ENCODE measurements at places on chromosomes 13 and 19.

- DNase-seq = no peak
Observed at GRCh38 chr19:54063350-54064116, at the start of gene VSTM1. Gene VSTM1 (minus strand): TSS chr19:54063897. CDS start chr19:54063777, 120 bp downstream.

GRCh38 chr19:32219881-32220472 is 125.4 kb upstream of the ZNF507 start:
- DNase-seq = no peak

GRCh38 chr13:83136660-83137059 is 745.6 kb downstream of the SLITRK1 start:
- DNase-seq = no peak

DNA sequence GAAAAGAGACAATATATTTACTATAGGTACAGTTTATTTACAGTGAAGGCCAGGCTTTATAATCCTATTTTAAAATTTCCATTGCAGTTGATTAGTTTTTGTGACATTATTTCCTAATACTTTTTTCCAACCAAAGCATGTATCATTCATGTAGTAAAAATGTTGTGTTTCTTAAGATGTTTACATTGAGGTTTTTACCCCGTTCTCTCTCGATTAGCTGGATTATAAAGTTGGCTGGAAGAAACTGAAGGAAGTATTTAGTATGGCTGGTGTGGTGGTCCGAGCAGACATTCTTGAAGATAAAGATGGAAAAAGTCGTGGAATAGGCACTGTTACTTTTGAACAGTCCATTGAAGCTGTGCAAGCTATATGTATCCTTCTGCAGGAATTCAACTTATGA is 21.2 kb downstream of the HNRNPM start:
- no peak for DNase-seq

- DNase-seq = no peak
Observed at GRCh38 chr13:92412481-92412880, 814.1 kb upstream of the GPC6 start.

DNA sequence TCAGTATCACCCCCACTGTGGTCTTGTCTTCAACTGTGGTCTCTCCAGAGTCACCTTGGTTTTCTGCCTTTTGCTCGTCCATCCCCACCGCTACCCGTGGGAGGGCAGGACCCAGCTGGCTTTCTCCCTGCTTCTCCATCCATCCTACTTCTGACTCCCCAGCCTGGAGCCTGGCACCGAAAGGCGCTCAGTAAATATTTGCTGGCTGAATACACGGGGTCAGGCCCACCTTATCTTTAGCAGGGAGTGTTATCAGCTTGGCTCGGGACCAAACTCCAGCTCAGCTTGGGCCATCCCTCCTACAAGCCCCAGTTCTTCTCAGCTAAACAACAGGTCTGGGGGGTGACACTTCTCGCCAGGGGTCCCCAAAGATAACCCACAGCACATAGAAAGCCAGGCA is 62.0 kb upstream of the KLF2 start:
- no peak for DNase-seq

GRCh38 chr13:85287528-85287927 is 511.7 kb downstream of the SLITRK6 start:
- DNase-seq = no peak

DNA sequence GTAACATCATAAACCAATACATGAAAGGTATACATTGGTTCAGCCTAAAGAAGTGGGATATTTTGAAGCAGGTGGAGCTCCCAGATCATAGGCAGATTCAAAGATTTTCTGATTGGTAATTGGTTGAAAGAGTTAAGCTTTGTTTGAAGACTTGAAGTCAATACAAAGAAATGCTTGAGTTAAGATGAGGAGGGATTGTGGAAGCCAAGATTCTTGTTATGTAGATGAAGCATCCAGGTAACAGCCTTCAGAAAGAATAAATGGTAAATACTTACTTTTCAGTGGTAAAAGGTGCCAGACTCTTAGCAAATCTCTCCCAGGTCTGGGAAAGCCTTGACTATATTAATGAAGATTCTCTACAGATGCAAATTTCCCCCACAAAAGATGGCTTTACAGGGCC is 49.3 kb upstream of the FAM216B start:
- DNase-seq = no peak

- DNase-seq = no peak
Observed at GRCh38 chr19:18172331-18173053, 1.1 kb upstream of the IFI30 start.

DNA sequence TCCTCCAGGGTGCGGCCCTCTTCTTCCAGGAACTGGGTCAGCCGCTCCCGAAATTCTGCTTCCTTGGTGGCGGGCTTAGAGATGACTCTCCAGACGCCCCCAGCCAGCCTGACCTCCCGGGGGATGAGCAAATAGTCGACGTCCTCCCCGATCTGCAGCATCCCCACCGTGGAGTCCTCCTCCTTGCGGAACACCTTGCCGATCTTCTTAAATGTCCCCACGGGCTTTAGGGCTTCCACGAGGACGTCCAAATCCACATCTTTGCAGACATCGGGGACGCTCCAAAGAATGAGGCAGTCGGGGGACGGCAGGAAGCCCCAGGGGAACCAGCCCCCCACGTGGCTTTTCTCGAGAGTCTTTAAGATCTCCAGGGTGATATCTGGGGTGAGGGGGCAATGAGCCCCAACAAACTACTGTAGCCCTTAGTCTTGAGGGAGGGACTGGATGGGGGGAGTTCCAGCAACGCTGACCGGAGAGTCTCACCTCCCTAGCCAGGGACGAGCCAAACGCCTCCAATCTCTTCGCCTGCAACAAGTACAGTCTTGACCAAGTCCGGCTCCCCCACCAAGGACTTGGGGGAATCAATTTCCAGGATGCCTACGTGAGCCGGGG is 608 bp downstream of the CCDC8 start:
- no peak for DNase-seq

DNA sequence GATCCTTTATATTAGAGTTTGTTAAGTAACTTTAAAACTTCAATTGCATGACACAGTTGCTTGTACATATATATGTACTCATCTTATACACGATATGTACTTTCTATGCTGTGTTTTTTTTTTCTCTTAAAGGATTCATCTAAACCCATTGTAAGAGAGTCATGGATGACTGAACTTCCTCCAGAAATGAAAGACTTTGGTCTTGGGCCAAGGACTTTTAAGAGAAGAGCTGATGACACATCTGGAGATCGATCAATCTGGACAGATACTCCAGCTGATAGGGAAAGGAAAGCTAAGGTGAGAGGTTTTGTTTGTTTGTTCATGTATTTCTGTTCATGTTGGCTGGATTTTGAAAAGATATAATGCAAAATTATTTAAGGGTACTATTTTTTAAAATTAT is 26.0 kb downstream of the GPALPP1 start:
- DNase-seq = no peak

DNA sequence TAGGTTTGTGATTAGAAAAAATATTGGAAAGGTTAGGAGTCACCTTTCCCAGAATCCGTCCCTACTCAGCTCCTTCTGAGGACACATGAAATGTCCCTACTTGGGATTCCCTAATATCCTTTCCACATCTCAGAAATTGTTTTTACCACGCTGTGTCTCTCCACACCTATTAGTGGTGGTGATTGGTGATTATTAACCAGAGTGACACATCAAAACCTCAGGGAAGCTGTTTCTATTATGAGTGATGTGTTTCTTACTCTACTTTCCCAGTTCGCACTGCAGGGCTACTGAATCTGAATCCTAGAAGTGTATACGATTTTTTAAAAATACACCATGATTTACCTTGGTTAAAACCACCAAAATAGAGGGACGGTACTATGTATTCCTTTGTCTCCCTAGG is 460.8 kb downstream of the TBC1D4 start:
- no peak for DNase-seq

DNA sequence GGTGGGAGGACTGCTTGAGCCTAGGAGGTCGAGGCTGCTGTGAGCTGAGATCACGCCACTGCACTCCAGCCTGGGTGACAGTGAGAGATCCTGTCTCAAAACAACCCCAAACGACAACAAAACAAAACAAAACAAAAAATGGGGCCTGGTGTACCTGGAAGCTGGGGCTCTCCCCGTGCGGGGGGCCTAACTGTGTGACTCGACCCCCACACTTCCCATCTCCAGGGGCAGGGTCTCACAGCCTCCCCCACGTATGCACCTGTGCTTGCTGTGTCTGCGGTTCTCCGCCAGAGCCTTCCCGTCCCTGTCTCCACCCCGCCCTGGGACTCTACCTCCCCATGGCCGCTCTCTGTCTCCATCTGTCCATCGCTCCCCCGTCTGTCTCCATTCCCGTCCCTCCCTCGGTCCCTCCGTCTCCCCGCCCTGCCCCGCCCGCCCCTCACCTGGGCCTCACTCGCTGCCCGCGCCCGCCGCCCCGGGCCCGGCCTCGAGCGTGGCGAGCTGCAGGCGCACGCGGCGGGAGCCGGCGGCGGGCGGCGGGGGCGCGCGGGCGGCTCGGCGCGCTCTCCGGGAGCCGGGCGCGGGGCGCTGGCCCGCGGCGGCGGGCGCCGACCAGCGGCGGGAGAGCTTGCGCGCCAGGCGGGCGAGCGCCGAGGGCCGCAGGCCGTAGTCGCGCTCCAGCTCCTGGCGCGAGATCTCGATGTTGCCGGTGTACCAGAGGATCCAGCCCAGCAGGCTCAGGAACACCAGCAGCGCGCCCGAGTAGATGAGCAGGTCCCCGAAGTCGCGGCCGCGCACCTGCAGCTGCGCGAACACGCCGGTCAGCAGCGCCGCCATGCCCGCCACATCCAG is 587 bp downstream of the TMEM238 start:
- DNase-seq = peak; percentile 69

DNA sequence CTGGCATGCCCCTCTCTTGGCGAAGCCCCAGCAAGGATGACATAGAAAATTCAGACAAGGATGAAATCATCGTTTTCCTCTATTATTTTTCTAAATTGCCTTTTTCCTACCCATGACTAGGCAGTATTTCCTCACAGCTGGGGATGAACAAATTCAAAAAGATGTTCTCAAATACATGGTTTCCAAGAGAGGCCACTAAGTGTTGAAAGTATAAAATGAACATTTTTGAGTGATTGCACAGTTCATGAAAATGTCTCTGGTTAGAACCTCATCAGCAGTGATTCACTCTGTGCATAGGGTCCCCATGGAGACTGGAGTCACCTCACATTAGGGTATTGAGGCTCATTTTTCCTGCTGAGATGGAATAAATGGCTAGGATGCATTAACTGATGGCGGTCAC is 373.7 kb downstream of the DNAJC15 start:
- DNase-seq = no peak

DNA sequence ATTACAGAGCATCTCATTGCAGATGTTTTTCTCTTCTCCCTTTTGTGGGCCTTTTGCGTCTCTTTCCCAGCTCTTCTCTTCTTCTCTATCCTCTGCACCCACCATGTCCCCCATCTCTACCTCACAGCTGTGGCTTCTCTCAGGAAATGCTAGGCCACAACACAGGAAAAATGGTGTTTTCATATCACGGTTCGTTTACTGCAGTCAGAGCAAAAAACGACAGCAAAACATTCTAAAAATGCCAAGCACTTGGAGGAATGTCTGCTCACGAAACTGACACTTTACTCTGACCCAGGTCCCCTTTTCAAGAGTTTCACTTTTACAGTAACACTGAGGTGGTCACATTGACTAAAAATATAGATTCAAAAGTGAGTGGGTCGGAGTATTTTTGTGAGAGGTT is 152.2 kb downstream of the DCT start:
- DNase-seq = no peak

- DNase-seq = no peak
Observed at GRCh38 chr19:15905026-15905425, 7.2 kb upstream of the CYP4F2 start.

DNA sequence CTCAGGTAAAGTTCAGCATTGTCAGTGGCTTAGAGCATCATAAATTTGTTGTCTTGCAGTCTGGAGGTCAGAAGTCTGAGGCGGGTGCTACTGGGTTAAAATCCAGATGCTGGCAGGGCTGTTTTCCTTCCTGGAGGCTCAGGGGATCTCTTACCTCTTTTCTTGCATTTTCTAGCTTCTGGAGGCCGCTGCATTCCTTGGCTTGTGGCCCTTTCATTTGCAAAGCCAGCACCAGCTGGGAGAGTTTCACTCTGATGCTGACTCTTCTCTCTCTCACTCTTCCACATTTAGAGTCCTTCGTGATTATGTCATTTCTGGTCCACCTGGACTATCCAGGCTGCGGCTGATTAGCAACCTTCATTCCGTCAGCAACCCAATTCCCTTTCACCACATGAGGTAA is 38.1 kb upstream of the SLC10A2 start:
- DNase-seq = no peak

- DNase-seq = no peak
Observed at GRCh38 chr19:13115936-13116281, 631 bp downstream of the TRMT1 start.

DNA sequence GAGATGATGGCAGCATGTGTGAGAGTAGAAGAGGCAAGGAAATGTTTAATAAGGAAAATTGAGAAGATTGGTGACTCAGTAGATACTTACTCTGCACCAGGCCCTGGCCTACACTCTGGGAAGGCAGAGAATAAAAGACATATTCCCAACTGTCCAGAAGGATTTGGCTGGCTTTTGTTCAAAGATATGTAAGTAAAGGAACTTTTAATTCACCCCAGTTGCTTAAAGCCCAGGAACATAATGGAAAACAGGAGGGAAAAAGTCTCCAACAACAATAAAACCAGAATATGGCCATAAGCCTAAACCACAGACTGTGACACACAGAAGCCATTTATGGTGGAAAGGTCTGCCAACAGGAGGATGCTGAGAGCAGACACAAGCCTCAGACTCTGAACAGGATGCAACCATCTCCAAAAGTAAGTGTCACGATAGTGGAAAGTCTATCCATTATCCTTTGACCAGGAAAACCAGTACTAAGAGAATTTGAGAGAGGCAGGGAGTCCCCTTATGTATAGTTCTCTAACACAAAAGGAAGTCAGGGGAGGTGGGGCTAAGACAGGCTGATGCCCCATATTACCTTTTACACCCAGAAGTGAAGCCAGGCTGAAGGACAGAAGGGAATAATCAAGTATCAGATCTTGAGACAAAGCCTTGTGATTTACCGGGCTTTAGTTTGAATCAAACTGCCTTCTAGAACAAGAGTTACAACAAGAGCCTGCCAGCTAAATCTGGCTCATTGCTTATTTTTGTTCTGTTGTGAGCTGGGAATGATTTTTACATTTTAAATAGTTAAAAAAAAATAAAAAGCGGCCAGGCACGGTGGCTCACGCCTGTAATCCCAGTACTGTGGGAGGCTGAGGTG is 169.5 kb upstream of the STARD13 start:
- DNase-seq = no peak

- no peak for DNase-seq
Observed at GRCh38 chr19:33246709-33247440, 21.2 kb upstream of the SLC7A10 start.

DNA sequence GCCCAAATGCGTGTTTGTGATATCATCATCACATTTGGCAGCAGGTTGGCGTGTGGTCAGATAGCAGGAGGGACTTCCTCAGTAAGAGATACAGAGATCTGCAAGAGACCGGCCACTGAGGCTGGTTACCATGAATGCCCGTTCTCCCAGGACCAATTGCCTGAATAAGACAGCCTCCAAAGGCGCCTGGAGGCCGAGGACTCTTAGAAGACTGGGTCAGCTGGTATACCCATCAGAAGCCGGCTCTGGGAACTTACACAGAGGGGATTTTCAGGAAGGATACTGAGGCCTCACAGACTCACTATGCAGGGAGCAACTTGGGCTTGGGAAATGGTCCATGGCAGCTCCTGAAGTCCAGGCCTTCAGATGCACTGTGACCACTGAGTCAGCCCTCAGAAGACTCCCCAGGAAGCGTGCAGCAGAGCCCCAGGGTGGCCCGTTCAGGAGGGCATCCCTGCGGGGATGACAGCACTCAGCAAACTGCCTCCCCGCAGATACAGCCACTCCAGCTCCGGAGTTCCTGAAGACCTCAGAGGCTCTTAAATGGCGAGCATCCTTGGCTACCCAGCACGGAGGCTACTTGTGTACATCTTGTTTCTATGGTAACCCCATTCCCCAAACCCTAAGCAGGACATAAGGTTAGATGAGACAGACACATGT is 26.4 kb upstream of the VSTM2B start:
- no peak for DNase-seq
